Kidney capillary endothelial cell (primary cell): ENCODE measurements at places on chromosomes 4 and X.

GRCh38 chrX:118975831-118976598 is 1.6 kb downstream of the LONRF3 start:
- no peak for DNase-seq

GRCh38 chr4:139167774-139168444 is 9.1 kb downstream of the ELF2 start:
- DNase-seq: peak; percentile 51

DNA sequence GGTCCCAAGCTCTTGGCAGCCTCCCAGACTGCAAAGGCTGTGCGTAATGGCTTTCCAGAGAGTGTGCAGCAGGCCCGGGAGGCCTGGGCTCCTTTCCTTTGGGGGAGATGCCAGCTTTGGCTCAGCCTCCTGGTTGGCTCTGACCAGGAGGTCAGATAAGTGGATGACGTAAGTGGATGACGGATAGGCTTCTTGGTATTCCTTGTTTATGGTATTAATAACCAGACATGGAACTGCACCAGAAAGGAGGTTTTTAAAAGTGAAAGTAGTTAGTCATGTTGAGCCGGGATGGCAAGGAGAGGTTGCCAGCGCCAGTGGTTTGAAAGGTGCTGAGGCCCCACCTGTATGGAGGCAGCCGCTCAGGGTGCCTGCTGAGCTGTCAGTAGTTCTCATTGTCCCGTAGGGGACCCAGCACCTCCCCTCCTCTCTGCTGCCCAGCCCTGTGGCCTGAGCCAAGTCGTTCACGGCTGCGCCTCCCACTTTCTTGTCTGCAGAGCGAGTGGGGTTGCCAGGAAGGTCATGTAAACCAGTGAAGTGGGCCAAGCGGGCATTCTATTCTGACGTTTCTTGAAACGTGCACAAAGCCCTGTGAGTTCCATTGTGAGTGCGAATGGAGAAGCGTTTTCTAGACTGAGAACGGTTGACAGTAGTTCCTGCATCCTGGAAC is 28.7 kb upstream of the STOX2 start:
- DNase-seq: peak; percentile 53

GRCh38 chr4:70531981-70532380 is 13.6 kb downstream of the AMTN start:
- no peak for DNase-seq

- DNase-seq: no peak
Observed at GRCh38 chr4:185429660-185430059, 3.9 kb upstream of the UFSP2 start.
